ENCODE measurements at places on chromosomes 1 and 21.
A peak's percentile ranks its signal among the peaks of the same experiment; 100 is the strongest.

DNA sequence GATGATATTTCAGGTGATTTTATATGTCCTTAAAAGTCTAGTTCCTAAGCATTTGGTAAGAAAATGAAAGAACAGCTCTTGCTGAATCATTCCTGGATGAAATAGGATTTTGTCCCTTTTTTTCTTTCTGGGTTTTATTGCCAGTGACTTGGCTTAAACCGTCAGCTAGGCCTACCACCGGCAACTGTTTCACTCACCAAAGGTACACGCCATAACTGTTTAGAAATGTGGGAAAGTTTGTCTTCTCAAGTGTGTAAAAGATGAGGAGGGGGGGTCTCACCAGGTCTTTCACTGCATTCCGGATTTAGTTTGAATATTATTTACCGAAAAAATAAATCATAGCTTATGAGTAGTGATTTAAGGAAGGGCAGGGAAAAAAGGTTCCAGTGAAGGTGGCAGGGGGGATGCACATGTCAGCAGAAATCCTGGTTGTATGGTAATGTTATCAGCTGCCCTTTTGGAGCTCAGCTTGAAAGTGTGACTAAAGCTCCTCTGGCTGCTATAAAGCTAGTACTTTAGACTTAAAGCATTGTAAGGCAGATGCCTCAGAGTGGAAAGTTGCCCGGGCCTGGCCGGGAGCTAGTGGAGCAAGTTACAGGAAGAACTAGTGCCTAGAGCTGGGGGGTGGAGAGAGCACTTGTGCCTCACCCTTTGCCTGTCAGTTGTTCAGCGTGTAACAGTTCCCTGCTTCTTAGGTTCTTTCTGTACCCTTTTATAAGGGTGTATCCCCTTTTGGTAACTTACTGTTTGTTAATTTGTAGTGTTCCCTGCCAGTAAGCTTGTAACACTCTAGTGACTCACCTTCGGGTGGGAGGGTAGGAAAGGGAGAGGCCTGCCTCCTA is 3.1 kb downstream of the ATP1A1 start:
- DNase-seq: no peak

DNA sequence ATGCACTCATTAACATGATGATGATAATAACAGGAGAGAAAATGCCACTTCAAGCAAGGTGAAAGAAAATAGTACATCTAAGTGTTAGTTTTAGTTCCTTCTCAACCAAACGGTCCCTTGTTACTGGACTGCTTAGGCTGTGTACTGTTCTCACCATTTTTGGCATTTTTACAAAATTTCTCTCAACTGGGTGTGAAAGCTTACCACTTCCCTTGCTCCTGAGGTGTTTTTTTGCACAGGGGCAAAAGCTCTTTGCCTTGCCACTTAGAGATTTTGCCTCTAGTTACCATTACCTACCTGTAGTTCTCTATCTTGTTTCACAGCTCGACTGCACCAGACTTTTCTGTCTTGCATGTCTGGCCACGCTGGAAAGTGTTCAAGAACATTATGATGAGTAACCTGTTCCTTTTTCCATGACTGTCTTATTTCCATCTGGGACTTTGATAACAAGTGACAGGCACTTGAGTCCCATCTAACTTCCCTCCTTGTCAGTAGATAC is 10.7 kb downstream of the NEK7 start:
- peak; percentile 50 for DNase-seq

- no peak for DNase-seq
Measured at GRCh38 chr1:201626629-201627275, 87.8 kb downstream of the NAV1 start.

- DNase-seq: no peak
Measured at GRCh38 chr1:112711041-112711440, 4.1 kb downstream of the PPM1J start.

- no peak for DNase-seq
Measured at GRCh38 chr1:51652599-51652998, 35.7 kb downstream of the OSBPL9 start.

GRCh38 chr1:116092752-116093489 is 18.3 kb upstream of the MAB21L3 start:
- DNase-seq: no peak

- DNase-seq: no peak
Measured at GRCh38 chr1:84691122-84691783, 992 bp upstream of the SSX2IP start.

DNA sequence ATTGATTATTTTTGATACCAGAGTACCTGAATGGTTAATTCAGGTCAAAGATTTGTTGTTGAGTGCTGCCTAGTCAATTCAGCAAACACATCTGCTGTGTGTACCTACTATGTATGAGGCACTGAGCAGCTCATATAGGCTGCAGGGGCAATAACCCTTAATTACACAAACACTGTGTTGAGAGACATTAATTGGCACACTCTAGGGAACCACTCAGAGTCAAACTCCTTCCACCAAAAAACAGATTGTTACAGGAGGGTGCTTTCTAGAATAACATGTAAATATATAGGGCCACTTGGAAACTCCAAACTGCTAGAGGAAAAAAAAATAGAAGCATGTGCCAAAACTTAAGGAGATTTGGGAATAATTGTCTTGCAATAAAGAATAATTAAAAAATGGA is 31.3 kb downstream of the UBE2U start:
- no peak for DNase-seq

GRCh38 chr1:99445486-99445885 is 181.2 kb downstream of the PLPPR4 start:
- DNase-seq: no peak

DNA sequence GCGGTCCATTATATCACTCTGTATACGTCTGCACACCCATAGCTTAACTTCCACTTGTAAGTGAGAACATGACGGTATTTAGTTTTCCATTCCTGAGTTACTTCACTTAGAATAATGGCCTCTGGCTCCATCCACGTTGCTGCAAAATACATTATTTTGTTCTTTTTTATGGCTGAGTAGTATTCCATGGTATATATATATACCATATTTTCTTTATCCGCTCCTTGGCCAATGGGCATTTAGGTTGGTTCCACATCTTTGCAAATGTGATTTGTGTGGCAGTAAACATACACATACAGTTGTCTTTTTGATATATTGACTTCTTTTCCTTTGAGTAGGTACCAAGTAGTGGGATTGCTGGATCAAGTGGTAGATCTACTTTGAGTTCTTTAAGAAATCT is 245.1 kb downstream of the NFIA start:
- no peak for DNase-seq

GRCh38 chr1:21689661-21690372 is 20.7 kb upstream of the RAP1GAP start:
- DNase-seq: no peak

GRCh38 chr1:222754366-222755139 is 17.6 kb downstream of the FAM177B start:
- no peak for DNase-seq

DNA sequence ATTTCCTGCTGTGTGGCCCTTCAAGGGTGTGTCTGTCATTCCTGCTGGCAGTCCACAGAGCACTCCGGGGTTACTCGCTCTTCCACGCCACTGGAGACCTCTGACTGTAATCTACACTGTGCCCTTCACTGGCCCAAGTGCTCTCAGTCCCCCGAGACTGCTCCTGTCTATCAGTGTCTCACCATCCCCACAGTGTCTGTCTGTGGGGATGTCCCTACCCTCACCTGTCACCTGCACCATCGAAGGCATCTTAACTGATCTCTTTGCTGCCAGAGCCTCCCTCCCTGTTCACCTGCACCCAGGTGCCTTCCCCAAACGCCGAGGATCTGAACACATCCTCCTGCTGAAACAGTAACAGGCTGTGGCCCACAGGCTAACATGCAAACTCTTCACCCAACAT is 136.7 kb downstream of the MATN1 start:
- DNase-seq: no peak

- DNase-seq: no peak
Measured at GRCh38 chr1:30708361-30708728, 15.0 kb downstream of the MATN1 start.

DNA sequence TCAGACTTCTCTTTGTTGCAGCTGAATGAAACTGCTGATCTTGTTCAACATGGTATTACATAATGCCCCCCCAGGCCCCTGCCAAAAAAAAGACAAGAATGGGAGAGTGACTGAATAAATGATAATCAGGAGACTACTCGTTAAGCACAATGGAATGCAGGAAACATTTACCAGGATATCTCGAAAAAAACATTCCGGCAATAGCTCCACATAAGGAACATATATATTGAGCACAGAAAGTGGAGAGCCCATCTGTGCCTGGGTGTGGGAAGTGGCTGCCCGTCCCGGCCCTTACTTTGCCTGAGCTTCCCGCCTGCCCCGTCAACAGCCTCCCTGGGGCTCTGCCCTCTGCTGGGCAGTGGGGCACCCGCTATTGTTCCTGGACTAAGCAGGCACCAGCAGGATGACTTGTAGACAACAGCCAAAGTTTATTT is 13.3 kb downstream of the TRIM11 start:
- DNase-seq: no peak

GRCh38 chr1:204806943-204807687 is 63.5 kb upstream of the NFASC start:
- peak; percentile 79 for DNase-seq

DNA sequence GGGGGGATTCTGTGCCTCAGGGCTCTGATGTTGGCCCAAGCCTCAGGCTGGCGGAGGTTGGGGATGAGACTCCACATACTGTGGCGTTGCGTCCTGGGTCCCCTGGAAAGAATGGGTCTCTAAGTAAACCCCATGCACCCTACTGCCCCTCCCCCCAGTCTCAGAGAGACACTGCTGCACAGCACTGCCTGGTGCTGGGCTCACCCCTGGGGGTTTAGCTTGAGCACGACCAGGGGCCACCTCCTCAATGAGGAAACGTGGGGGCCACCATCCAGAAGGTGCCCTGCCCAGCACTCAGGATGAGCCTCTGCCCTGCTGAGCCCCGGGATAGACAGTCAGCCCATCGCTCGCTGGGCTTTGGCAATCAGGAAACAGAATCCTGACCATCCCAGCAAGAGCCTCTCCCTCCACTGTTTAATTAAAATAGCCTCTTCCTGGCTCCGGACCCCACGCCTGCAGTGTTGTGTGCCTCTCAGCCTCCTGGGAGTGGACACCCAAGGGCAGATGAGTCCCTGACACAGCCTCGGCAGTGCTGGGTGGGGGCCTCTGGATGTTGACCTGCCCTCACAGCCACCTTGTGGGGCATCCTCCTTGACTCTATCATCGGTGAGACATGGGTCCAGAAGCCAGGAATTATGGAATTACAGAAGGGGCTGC is 3.5 kb upstream of the KRTAP10-4 start:
- no peak for DNase-seq

GRCh38 chr1:24939675-24940193 is 9.7 kb upstream of the RUNX3 start:
- DNase-seq: no peak

GRCh38 chr1:169156580-169156979 is 50.1 kb downstream of the ATP1B1 start:
- DNase-seq: no peak

DNA sequence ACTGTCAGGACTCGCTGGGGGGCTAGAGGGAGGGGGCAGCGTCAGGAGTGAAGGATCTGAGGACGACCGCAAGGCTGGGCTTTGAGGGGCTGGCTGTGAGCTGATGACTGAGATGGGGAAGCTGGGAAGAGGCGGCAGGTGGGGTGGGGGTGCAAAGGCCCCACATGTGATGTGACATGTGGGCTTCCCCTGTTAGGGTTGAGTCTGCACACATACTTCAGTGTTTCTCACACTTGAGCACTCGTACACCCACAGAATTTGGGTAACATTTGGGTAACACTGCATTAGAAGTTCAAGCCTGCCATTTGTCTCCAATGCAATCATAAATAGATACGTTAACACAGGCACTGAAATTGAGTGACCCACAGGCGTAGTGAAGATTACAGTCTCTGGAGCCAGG is 16.2 kb downstream of the COL16A1 start:
- no peak for DNase-seq

DNA sequence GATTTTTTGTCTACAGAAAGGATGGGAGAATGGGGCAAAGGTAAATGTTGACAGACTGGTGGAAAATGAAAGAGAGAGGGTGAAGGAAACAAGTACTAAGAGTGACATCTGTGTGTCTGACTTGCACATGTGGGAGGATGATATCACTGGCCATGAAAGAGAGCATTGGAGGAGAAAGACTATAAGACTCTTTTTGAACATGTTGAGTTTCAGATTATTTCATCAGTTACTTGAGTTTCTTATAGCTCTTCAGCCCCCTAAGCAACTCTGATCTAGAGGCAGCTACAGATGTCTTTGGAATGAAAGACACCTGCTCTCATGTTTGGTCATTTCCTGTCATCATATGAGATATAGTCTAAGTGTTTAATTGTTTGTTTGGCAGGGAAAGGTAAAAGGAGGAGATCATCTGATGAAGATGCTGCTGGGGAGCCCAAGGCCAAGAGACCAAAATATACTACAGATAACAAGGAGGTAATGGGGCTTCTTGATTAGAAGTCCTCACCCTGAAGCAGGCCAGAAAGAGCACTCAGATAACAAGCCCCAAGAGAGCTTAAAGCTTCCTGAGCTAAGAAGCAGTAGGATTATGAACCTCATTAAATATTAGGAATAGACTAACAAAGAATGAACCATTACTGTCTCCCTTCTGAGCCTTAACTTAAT is 4.5 kb downstream of the POLR3C start:
- DNase-seq: no peak

- DNase-seq: no peak
Measured at GRCh38 chr1:30416221-30416820, 307.1 kb downstream of the MATN1 start.

DNA sequence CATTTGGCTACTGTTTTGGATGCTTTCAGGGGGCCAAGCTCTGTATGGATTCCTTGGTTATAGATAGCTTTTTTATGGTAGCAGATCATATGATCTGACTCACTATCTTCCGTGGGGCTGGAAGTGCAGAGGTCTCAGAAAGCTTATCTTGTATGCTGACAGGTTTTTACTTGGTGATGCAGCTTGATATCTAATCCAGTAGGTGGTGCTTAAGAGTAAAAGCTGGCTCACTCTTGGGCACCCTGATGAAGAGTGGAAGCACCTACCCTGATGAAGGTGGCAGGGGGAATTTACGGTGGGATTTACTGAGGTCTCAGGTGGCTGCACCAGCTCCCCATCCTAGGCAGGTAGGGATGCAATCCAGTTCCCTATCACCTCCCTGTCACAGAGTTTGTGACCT is 151.2 kb downstream of the PTBP2 start:
- DNase-seq: no peak

- no peak for DNase-seq
Measured at GRCh38 chr1:116487583-116487982, 83.2 kb downstream of the CD58 start.

All from effector memory CD8-positive, alpha-beta T cell (primary cell).